ENCODE measurements at places on chromosomes 3 and 15. TPM values are rescaled to one million over a fixed set of nuclear protein-coding genes. Genes with fewer than 3 reads are reported as not detected.

GRCh38 chr3:4507024-4507596, 14.0 kb downstream of the ITPR1 start:
- DNase-seq, result no peak

- no peak for DNase-seq
Observed at GRCh38 chr15:27617013-27617412, 482.1 kb downstream of the OCA2 start.

DNA sequence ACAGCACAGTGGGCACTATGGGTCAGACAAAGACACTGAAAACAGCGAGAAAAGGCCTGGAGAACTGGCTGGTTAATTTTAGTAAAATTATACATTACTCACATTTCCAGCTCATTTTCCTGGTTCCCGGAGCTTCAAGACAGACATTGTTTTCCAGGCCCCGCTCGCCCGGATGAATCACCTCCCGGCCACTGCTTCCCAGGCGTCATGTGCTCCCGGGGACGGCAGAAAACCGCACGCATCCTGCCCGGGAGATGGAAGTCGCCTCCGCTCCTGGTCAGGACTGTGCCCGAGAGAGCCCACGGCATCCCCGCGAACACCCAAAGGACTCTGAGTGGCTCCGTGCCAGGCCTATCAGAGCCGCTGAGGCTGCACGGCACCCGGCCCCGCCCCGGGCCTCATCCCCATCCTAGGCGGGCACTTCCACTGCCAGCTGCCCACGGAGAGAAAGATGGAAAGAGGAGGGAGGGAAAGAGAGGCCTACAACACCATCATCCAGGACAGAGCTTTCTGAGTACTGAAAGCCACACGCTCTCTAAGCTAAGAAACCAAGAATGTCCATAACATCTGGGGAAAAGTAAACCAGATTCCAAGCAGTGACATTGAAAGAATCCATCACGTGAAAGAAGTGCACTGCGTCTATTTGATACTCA, 75.1 kb downstream of the VGLL4 start:
- no peak for DNase-seq

GRCh38 chr3:67196677-67197076, 198.6 kb downstream of the KBTBD8 start:
- no peak for DNase-seq

- DNase-seq, result no peak
Observed at GRCh38 chr3:29346828-29347227, 66.0 kb downstream of the RBMS3 start.

GRCh38 chr3:111314898-111315297, 227.1 kb upstream of the CD96 start:
- DNase-seq, result no peak

DNA sequence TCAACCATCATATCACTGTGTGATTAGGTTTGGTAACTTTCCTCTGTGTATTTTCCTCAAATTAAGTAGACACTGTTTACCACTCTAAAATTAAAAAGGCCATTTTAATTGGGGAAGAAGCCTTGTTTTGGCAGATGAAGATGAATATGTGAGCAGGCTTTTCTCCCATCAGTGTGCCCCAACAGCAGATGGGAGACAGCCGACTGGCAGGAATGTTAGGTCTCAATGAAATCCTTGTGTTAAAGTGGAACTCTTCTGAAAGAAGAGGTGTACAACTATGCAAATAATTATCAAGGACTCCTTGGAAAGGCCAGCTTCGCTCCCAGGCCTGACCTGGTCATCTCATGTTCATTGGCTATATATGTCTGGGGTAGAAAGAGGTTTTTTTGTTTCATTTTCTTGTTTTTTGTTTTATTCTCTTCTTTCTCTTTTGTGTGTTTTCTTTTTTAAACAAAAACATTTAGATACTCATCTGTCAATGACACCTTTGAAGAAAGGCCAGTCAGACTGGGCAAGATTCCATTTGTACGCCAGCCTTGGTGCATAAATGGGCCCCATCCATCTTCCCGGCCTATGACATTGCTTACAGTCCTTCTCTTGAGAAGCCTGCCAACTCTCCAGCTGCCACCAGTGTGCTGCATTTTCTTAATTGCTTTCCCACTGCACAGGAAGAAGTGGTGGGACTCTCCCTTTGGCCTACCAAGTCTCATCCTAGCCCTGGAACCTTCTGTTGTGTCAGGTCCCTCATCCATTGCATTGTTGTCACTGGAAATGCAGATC, 25.8 kb downstream of the LRTM1 start:
- no peak for DNase-seq

DNA sequence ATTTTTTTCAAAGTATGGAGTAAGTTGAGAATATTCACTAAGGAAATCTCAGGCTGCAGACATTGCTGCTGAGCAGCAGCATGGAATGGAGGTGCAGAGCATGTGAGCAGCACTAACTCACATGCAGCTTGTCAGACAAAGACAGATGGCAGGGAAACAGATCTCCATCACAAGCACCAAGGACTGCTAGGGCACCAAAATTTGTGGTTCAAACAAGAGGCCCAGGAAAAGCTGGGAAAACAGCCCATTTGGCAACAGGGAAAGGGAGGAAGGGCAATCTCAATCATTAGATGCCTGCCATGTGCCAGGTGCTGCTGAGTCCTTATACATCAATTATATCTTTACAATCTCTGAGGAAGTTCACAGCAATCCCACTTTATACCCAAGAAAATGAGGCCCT, 47.2 kb upstream of the EIF1B start:
- DNase-seq, result no peak

DNA sequence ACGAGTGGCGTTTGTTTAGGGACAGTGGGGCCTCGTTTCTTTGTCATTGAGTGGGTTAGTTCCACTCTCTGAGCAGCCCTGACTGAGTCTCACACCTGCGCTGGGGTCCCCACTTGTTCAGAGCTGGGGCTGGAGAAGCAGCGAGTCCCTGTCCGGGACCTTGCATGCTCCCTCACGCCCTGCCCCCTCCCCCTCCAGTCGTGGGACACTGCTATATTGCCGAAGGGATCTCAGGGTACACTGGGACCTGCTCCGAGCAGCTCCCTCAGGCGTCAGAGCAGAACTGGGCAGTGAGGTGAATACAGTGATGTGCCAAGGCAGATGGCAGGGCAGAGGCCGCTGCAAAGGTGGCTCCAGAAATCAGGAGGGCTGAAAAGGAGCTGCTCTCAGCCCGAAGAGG, 59.9 kb upstream of the KLF13 start:
- DNase-seq, result no peak

UBE2E2 gene
- 56.8 TPM for polyA plus RNA-seq

FAM81A gene
- polyA plus RNA-seq, result 21.5 TPM

TEX9 gene
- 31.7 TPM for polyA plus RNA-seq

CLDN18 gene
- polyA plus RNA-seq, result 1.8 TPM
